Gastroesophageal sphincter (tissue), 4 donors: ENCODE measurements at places on chromosomes 4 and X.

DNA sequence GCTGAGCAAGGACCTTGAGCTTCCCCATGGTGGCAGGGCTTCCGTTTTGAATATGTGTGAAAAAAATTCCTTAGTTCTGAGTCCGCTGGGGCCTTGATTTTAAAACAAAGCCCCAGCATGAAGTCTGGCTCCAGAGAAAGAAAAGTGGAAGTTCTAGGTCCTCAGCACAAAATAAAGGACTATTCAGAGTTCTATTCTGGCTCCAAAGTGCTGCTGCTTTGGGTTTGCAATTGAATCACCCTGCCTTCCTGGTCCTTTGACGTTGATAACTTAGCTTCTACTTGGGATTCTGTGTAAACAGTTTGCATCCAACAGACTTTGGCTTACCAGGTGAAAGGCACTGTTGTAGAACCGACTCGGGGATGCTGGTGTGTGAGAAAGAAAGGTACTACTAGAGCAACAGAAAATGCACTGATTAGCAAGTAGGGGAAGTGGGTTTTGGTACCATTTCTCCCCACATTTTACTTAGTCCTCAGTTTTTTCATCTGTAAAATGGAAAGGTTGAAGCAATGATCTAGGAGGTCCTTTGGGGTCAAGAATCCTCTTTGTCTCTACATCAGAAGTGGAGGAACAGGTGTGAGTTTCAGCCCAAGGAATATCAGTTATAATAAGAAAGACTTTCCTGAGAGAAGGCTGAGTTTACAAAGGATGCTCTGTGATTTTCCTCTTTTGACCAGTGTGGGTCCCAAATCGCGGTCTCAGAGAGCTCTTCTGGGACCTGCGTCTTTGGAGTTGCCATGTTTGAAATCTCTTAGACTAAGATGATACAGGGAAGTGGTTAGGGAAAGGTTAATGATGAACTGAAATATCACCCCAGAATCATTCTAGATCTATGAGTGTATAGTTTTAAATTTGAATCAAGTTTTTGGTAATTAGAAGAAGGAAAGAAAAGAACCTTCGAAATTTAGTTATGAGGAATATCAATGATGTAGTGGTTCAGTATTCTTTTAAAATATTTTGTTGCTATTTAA, 28.2 kb downstream of the IGFBP7 start:
- no peak for ATAC-seq

- no peak for ATAC-seq
Measured at GRCh38 chrX:46642145-46642544, 68.6 kb downstream of the CHST7 start.

- no peak for ATAC-seq
Measured at GRCh38 chrX:34275699-34276098, 143.6 kb upstream of the FAM47A start.

GRCh38 chrX:31130457-31131220, 58.8 kb upstream of the FTHL17 start:
- no peak for ATAC-seq

DNA sequence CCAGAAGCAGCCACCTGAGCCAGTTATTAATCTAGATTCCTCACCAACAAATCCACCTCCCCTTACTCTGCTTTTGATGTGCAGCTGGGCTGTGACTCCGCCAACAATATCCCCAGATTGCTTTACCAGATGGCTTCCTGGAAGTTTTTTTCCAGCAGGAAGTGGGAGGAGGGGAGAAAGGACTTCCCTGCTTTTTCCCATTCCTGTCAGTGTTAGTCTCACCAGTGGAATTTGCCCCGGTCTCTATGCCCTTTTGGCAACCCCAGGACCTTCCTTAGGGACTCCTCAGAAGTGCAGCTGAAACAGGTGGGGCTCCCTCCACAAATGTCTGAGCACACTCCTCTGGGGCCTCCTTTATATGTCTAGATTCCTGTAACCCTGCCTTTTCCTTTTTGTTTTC, 465.2 kb upstream of the IGFBP7 start:
- no peak for ATAC-seq

DNA sequence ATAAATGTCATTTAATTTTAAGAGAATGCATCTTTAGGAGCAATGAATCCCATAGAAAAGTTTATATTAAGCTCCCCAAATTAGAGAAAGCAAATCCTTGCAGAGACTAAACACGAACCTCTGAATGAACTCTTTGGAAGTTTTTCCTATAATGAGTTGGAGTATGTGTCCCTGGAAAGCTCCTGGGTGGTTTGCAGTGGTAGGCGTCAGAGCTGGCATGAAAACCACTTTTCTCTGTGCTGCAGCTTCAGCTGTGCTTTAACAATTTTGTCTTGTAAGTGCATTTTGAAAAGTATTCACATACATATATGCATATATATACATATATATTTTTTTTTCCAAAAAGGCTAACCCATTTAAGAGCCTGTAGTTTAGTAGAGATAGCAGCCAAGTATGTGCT, 148.7 kb upstream of the TBC1D9 start:
- ATAC-seq: no peak

GRCh38 chr4:114072781-114073180, 93.3 kb upstream of the ARSJ start:
- no peak for ATAC-seq

- ATAC-seq: no peak
Measured at GRCh38 chr4:69910016-69910782, 20.7 kb upstream of the CSN1S1 start.

DNA sequence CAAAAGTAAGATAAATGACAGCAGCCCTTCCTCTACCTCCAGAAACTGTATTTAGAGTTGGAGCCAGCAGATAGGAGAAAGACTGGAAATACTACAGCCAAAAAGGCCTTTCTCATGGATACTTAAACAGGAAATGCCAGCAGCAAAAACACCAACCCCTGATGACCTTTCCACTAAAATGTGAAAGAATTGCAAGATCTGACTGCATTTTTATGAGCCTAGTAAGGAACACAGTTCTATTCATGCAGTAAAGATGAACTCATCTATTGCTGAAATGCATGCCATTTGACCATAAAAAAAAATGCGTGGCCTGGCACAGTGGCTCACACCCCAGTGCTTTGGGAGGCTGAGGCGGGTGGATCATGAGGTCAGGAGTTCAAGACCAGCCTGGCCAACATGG, 19.9 kb downstream of the ABCG2 start:
- no peak for ATAC-seq

DNA sequence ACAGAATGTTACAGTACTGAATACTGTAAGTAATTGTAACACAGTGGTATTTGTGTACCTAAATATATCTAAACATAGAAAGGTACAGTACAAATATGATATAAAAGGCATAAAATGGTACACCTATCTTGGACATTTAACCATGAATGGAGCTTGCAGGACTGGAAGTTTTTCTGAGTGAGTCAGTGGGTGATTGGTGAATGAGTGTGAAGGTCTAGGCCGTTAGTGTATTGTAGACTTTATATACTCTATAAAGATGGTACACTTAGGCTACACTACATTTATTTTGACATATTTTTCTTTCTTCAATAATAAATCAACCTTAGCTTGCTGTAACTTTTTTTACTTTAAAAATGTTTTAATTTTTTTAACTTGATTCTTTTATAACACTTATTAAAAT, 422.5 kb upstream of the FSTL5 start:
- ATAC-seq: no peak

DNA sequence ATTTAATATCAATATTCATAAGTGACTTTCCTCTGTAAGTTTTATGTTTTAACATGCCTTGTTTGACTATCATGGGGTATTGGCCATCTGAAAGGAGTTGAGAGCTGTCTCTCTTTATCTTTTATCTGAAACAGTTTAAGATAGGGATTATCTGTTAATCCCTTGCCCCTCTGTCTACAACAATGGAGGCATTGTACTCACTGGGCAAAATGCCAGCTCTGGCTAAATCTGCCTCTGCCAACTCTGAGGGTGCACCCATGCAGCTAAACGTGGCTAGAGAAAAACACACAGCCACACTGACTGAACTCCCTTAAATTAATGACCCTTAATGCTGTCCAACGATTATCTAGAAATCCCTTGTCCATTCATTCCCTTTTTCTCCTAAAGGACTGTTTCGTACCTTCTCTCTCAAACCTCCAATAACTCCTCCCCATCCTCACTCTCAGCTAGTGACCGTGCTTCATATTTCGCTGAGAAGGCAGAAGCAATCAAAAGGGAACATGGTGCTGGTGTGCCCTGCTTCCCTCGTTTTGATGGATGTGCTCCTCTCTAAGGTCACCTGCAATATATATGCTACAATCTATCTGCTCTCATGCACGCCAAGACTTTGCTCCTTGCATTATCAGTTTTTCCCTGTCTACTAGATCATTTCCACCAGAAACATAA, 10.3 kb downstream of the PHKA2 start:
- ATAC-seq: no peak

GRCh38 chr4:128444544-128445302, 157.1 kb upstream of the PGRMC2 start:
- ATAC-seq: no peak

DNA sequence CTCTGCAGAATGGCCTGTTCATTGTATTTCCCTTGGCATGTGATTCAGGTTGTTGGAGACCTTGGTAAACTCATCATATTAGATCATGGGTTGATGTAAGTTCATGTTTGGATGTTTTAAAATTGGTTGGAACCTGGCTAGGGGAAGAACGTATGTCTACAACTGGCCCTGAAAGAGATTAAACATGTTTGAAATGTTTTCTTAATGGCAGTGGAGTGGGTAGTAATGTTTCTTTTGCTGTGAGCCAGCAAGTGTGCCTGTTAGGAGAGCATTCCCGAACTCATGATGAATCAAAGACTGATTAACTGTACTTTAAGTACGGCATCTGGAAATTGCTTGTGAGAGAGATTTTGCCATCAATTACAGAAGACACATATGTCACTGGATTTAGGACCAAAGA, 44.5 kb upstream of the SLC4A4 start:
- ATAC-seq: no peak

DNA sequence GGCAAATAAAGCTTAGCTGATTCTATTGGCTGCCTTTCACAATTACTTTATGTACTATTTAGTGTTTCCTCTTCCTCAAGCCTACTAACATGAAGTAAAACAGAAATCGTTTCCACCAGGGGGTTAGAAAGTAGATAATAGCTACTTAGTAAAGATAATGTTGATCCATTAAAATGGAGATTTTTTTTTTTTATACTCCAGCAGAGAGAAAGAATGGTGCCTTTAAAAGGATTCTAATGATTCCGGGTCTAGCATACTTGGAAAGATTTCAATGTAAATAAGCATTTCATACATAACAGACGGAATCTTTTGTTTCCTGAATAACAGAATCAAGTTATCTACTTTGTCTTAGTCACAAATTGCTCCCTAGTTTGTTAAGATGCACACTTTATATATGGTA, 37.1 kb downstream of the GK start:
- ATAC-seq: no peak

- ATAC-seq: no peak
Measured at GRCh38 chr4:107747748-107748486, 27.9 kb upstream of the PAPSS1 start.

DNA sequence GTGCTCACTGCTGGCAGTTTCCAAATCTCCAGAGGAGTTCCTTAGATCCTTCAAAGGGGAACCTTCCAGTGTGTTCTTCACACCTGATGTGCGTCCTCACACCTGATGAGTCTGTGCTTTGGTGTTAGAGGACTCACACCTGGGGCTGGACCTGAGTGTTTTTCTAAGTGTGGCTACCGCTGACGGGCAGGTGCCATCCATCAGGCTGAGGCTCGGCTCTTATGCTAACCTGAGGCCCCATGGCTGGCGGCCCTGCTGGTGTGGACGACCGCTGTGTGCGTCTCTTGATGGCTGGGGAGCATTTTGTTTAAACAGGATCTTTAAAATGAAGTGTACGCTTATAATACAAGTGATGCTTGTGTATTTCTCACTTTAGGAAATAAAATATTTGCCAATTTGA, 28.4 kb downstream of the PCGF3 start:
- no peak for ATAC-seq
